HuH-7 (cell line): ENCODE measurements at places on chromosomes 6 and 20.

- DNase-seq = no peak
These were observed 55.5 kb downstream of the B3GAT2 start for GRCh38 chr6:70901324-70901723.

DNA sequence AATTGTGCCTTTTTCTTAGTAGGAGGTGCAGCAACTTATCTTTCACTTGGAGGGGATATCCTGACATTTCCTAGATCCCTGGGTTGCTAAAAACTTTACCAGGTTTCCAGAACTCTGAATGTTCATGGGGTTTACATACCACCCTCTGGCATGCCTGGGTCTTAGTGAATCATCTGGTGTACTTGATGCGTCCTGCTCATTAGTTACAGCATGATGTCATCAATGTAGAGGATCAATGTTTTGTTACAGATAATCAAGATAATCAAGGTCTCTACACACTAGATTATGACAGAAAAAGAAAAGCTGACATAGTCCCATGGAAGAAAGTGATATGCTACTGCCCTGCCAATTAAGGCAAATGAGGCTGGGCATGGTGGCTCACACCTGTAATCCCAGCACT lies 27.0 kb downstream of the FITM2 start:
- no peak for DNase-seq

- no peak for DNase-seq
These were observed 87.6 kb upstream of the E2F3 start for GRCh38 chr6:20313960-20314530.

GRCh38 chr20:1577906-1578305 lies 20.4 kb upstream of the SIRPD start:
- DNase-seq = no peak

- no peak for DNase-seq
These were observed 31.6 kb downstream of the DLL1 start for GRCh38 chr6:170259278-170259677.

GRCh38 chr6:126069449-126069848 lies 83.1 kb downstream of the TRMT11 start:
- no peak for DNase-seq
